ENCODE measurements at places on chromosomes 6 and 20.

DNA sequence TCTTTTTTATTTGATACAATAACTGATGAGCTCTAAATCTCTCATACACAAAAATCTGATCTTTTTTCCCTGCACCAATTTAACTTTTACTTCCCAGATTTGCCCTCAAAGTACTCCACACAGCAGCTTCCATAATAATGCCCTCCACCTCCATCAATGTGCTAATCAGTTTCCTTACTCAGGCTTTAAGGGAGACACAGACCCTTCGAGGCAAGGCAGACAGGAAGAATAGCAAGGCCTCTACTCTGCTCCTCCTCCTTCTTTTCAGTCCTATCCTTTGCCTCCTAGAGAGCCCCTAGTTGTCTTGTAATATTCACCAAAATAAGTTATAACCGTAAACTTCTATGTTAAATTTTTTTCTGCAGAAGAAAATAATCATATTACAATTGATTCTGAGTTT is 444.9 kb upstream of the RNF217 start:
- peaks cover 9% of the 10 kb centered on the region for H3K4me1 ChIP-seq
- no peak overlapping the region for H3K27ac ChIP-seq
- H3K27me3 ChIP-seq, result peaks cover 3% of the 10 kb centered on the region
- no peak for DNase-seq
- no peak overlapping the region for H3K4me3 ChIP-seq
- no peaks in the 10 kb centered on the region for H3K36me3 ChIP-seq

GRCh38 chr6:44918671-44919296 is 409.3 kb upstream of the RUNX2 start:
- H3K4me3 ChIP-seq, result no peak overlapping the region
- H3K36me3 ChIP-seq, result no peaks in the 10 kb centered on the region
- H3K27ac ChIP-seq, result no peak overlapping the region

- peak overlapping the region; percentile 100 for H3K4me3 ChIP-seq
- no peaks in the 10 kb centered on the region for H3K36me3 ChIP-seq
- peaks cover 7% of the 10 kb centered on the region for H3K4me1 ChIP-seq
- no peak overlapping the region for H3K27ac ChIP-seq
Observed at GRCh38 chr6:57316581-57317059, 810 bp upstream of the PRIM2 start.

GRCh38 chr20:9068233-9068801 is 570 bp upstream of the PLCB4 start:
- peak overlapping the region; percentile 89 for H3K27ac ChIP-seq
- H3K4me3 ChIP-seq, result peak overlapping the region; percentile 85
- H3K36me3 ChIP-seq, result peaks cover 8% of the 10 kb centered on the region
- H3K4me1 ChIP-seq, result peaks cover 27% of the 10 kb centered on the region

DNA sequence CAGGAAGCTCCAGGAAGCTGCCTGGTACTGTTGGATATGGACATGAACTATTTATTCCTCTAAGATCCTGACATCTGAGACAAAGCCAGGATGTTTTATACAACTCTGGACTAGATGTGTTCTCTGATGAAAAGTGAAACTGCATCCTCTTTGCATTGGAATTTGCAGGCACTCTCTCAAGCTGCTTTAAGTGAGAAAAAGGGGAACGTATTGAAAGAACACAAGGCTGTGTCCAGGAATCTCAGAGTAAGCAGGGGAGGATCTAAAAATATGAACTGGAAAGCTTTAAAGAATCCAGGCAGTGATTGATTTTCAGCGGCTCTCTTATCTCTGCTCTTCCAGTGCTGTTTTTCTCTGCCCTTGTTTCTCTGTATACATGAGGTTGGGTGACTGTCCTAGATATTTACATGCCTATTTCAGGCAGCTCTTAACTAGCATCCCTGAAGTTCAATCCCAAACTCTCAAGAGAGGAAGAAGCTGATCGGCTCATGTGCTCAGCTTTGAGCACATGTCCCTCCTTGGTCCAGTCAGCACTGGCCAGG is 193.8 kb downstream of the PLCB4 start:
- no peak overlapping the region for H3K4me3 ChIP-seq
- H3K4me1 ChIP-seq, result peaks cover 11% of the 10 kb centered on the region
- no peak for DNase-seq
- peaks cover 3% of the 10 kb centered on the region for H3K27me3 ChIP-seq

GRCh38 chr6:71289039-71289801 is 609 bp downstream of the OGFRL1 start:
- no peaks in the 10 kb centered on the region for H3K36me3 ChIP-seq
- peak overlapping the region; percentile 84 for H3K27ac ChIP-seq
- peak; percentile 57 for DNase-seq

DNA sequence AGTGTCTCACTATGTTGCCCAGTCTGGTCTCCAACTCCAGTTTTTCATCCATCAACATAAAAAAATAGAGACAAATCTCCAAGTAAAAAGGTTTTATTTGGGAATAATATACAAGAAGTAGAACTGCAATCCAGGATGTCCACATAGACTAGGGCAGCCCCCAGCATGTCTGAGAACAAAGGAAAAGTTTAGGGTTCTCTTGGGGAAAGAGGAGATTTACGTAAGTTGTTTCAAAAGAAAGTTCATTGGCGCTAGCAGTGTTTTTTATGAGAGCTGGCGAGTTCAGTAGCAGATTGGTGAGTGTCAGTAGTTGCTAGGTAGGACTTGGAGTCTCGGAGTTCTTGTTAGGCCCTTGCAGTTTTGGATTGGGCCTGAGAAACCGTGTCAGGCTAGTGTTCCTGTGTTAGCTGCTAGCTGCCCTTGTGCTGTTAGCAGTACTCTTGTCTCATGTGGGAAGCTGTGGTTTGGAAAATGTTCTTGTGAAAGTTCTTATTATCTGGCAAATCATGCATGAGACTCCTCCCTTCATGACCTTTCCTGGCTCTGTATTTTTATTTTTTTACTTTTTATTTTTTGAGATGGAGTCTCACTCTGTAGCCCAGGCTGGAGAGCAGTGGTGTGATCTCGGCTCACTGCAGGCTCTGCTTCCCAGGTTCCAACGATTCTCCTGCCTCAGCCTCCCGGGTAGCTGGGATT is 24.7 kb downstream of the TTLL9 start:
- no peaks in the 10 kb centered on the region for H3K4me1 ChIP-seq
- DNase-seq, result no peak
- no peak overlapping the region for H3K27ac ChIP-seq
- no peak overlapping the region for H3K4me3 ChIP-seq
- H3K27me3 ChIP-seq, result peaks cover 2% of the 10 kb centered on the region

DNA sequence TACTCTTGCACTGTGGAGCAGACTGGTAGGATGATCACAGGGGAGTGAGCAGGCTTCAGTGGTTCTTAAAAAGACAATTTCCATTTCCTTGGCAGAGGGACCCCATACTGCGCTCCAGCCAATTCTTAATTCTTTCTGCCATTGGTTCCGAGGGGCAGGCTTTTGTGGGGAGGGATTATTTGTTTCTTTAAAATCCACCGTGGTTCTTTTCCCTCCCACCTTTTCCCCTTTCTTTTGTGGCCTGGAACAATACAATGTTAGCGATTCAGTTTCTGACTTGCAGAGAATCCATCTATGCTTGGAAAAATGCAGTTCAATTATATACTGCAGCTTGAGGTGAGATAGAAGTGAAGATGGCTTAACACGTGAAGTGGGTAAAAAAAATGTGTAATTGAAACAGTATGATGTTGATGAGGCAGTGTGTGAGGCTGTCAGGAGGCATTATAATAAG is 379.0 kb upstream of the FLRT3 start:
- H3K4me1 ChIP-seq, result peaks cover 13% of the 10 kb centered on the region
- H3K27me3 ChIP-seq, result no peaks in the 10 kb centered on the region
- DNase-seq, result no peak
- no peak overlapping the region for H3K4me3 ChIP-seq

DNA sequence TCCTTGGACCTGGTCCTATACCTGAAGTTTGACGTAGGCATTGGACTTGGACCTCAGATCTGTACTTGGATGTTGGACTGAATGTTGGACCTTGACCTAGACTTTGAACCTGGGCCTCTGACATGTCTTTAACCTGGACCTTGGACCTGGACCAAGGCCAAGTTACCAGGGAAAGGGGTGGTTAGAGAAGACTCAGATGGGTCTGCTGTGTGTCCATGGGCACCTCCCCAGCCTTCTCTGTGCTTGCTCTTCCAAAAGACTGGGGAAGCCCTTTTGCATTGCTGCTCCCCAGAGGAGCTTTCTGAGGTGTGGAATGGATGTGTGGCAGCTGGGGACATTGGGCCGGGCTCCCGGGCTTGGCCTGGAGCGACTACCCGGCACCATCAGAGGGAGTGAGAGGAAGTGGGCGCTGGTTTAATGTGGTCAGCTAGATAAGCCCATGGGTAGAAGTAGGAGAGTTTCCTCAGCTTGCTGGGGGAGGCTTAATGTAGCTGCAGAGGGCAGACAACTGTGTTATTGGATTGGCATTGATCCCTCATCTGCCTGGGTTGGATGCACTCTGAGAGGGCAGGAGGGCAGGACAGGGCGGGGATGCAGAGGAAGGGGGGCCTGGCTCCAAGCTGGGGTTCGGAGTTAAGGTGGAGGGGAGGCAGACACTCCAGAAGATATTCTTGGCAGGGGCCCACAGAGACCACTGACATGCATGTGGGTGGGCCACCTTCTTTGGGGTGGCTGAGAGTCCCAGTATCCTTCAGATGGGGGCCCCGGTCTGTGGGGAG is 4.2 kb downstream of the SCRT2 start:
- DNase-seq, result no peak
- peaks cover 18% of the 10 kb centered on the region for H3K27me3 ChIP-seq
- H3K36me3 ChIP-seq, result peaks cover 5% of the 10 kb centered on the region
- peak overlapping the region; percentile 68 for H3K4me3 ChIP-seq

- H3K4me3 ChIP-seq, result no peak overlapping the region
- no peaks in the 10 kb centered on the region for H3K27me3 ChIP-seq
- no peaks in the 10 kb centered on the region for H3K36me3 ChIP-seq
Observed at GRCh38 chr6:117195728-117196127, 69.6 kb upstream of the VGLL2 start.

DNA sequence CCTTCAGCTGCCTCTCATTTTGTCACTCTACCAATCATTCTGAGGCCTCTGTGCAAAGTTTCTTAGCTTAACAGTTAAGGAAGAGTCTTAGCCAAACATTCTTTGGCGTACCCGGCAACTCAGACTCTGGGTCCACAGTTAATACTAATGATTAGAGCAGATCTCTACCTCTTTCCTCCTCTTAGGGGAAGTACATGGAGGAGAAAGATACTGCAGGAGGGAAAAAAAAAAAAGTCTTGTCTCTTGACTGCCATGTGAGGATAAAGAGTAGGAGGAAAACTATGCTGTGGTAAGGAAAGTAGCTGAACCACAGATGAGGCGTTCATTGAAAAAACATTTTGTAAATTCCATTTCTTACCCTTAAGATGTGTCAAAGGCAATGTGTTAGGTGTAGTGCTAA is 44.0 kb upstream of the MARCKS start:
- no peaks in the 10 kb centered on the region for H3K27me3 ChIP-seq
- H3K36me3 ChIP-seq, result no peaks in the 10 kb centered on the region
- H3K4me3 ChIP-seq, result no peak overlapping the region

DNA sequence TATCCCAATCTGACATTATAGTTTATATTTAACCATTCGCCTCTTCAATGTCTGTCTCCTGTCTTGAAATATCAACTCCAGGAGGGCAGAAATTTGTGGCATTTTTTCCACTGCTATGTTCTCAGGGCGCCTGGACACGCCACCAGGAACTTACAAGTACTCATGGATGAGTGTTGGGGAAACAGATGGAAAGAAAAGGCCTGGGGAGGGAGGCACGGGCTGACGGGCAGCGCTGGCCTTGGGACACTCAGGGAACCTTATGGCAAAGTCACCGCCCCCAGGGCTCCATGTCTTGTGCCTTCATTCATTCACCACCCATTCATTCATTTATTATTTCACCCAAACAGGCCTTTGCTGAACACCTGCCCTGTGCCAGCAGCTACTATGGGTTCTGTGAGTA is 222.9 kb downstream of the PREX1 start:
- no peak overlapping the region for H3K27ac ChIP-seq
- no peaks in the 10 kb centered on the region for H3K36me3 ChIP-seq
- peaks cover 20% of the 10 kb centered on the region for H3K4me1 ChIP-seq
- H3K4me3 ChIP-seq, result no peak overlapping the region

- H3K36me3 ChIP-seq, result peaks cover 8% of the 10 kb centered on the region
- H3K4me3 ChIP-seq, result no peak overlapping the region
- H3K27me3 ChIP-seq, result peaks cover 3% of the 10 kb centered on the region
- no peak overlapping the region for H3K27ac ChIP-seq
Observed at GRCh38 chr6:90098001-90098531, 198.6 kb downstream of the BACH2 start.

DNA sequence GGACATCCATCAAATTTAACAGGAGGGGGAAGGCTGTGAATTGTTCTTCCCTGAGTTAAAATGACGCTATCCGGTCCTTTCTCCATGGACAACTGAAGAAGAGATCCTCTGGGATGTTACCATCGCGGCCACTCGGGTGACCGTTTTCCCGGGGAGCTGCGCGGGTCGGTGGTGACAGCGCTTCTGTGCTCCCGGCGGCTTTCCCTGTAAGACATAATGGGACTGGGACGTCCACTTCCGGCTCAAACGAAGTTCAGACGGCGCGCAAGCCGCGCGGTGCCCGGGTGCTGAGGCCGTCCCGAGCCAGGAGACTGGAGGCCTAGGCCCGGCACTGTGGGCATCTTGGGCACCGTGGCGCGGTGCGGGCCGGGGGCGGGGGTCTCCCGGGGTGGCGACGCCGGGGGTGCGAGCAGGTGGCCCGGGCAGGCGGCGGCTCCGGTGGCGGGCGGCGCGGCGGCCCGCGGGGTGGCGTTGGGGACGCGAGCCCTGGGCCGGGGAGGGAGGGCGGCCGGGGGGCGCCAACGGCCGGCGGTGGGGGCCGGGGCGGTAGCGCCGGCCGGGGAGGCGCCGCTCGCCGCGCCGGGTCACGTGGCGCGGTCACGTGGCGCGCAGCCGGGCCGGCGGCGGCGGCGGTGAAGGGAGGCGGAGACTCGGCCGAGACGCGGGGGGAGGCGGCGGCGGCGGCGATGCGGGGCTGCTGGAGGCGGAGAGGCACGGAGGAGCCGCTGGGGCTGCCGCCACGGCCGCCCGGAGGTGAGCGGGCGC is 63.6 kb downstream of the GTF2H5 start:
- DNase-seq, result peak; percentile 86
- no peaks in the 10 kb centered on the region for H3K36me3 ChIP-seq
- peak overlapping the region; percentile 91 for H3K27ac ChIP-seq

DNA sequence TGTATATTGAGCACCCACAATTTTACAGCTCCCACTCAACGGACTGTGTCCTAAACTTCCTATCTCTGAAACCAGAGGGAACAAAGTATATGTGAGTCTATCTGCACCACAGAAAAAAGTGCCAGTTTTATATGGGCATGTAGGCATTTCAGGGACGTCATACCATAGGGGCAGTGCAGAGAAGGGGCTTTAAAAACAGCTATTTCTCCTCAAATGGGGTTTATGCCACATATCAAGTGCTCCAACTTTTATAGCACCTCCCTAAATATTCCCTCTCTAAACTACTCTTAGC is 28.9 kb upstream of the ASF1A start:
- no peaks in the 10 kb centered on the region for H3K4me1 ChIP-seq
- no peak overlapping the region for H3K4me3 ChIP-seq
- H3K27ac ChIP-seq, result no peak overlapping the region
- peaks cover 26% of the 10 kb centered on the region for H3K36me3 ChIP-seq
- no peaks in the 10 kb centered on the region for H3K27me3 ChIP-seq

All from glutamatergic neuron (in vitro differentiated cells).